ENCODE measurements at places on chromosomes 5 and 9.
A peak's percentile ranks its signal among the peaks of the same experiment; 100 is the strongest.

GRCh38 chr5:22986281-22986680 is 133.1 kb upstream of the CDH12 start:
- DNase-seq: no peak

- DNase-seq: no peak
These were observed 95.7 kb downstream of the HOMER1 start for GRCh38 chr5:79418276-79418675.

DNA sequence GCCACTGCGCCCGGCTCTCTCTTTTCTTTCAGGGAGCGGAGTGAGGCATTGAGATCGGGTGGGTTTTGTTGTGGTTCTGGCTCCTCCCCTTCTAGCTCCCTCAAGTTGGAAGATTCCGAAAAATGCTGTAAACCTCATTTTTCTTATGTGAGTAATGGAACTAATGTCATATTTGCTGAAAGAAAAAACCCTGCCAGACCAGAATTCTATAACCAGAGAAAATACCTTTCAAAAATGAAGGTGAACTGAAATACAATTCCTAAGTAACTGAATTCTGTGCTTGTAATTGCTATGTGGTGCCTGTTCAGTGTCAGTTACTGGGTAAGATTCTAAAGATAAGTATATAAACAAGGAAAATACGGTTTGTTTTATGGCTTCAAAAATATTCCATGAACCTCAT is 30.9 kb upstream of the CDK20 start:
- DNase-seq: no peak

DNA sequence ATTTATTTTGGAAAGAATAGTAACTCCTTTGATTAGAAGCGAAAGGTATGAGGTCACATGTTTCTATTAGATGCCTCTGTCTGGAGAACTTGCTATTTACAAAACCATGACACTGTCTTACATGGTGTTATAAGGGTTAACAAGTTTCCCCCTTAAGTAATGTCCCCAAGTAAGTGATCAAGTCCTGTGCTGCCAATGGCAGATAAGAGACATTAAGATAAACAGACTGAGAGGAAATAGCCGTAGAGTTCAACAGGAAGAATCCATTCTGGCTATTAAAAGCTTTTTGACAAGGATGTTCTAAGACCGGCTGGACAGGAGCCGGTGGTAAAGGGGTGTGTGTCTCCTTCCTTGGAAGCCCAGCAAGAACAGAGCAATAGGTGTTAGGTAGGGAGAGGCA is 257.5 kb downstream of the GADD45G start:
- no peak for DNase-seq

DNA sequence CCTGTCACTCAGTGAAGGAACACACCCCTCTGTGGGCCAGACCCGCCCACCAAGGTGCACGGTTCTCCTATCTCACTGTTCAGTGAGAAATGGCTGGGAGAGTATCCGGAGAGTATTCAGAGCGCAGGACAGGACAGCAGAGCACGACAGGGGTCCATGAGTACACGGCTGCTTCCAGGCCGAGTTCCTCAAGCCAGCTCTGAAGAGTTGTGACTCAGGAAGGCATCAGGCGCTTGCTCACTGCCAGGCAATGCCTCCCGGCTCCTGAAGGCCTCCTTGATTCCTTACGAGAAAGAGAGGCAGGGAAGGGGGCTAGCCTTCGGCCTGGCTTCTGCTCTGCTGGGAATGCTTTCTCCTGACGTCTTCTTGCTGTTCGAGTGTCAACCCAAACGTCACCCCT is 132.1 kb upstream of the PPP1R26 start:
- DNase-seq: no peak

GRCh38 chr5:93378073-93378472 is 202.9 kb downstream of the NR2F1-AS1 start:
- no peak for DNase-seq

GRCh38 chr9:91803151-91803940 is 146.7 kb downstream of the ROR2 start:
- DNase-seq: no peak

GRCh38 chr5:177601577-177602457 is 1.9 kb downstream of the B4GALT7 start:
- no peak for DNase-seq

DNA sequence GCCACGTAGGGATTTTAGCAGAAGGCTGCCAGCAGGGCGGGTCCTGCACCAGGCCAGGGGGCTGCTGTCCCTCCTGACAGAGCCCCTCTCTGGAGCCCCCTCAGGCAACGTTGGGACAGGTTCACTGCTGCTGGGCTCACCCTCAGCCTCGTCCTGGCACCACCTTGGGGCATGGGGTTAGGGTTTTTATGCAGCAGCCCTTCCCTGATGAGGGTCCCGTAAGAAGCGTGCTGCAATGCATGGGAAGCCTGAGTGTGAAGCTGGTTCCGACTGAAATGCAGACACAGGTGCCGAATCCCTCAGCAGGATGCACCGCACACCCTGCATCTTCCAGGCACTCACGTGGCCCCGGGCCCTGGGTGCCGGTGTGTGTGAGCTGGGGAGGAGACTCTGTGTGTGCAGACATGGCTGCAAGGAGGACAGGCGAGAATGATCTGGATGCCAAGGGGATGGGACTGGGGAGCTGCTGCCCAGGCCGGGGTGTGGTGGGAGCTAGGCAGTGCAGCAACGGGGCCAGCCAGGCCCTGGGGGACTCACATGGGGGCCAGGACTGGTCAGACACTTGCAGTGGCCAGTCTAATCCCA is 27.1 kb downstream of the ZDHHC11B start:
- DNase-seq: no peak

DNA sequence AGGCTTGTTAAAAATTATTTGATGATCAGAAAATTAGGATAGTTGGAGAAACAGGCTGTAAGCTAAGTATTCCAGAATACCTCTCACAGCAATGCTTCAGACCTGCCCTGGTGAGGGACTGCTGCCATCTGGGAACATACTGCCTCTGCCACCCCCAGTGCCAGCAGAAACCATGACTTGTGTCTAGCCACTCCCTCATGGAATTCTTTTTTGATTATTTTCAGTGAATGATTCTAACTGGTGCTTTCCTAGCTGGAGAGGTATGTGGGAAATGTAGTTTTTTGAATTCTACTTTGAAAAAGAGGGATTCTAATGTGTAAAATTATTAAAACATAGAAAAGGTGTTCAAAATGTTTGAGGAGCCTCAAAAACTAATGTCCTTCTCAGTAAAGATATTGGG is 126.3 kb downstream of the HMHB1 start:
- DNase-seq: no peak

DNA sequence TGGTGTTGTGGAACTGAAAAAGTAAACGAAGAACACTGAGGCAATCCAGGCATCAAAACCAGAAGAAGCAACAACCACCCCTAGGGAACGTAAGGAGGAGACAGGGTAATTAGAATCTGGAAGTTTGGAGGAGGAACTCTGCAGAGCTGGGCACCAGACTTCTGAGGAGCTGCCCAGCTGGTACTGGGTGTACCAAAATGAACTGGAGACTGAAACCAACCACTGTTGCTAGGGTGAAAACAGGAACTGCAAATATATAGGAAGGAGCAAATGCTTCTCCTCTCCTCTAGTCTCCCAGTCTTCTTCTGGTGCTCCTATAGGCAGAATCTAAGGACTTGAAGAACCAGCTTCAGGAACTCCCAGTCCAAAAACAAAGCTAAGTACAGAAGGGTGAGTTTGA is 189.8 kb downstream of the ELAVL2 start:
- no peak for DNase-seq

- no peak for DNase-seq
These were observed 221.3 kb upstream of the KLF9 start for GRCh38 chr9:70635790-70636189.

- no peak for DNase-seq
These were observed 107.8 kb downstream of the NR6A1 start for GRCh38 chr9:124663046-124663961.

DNA sequence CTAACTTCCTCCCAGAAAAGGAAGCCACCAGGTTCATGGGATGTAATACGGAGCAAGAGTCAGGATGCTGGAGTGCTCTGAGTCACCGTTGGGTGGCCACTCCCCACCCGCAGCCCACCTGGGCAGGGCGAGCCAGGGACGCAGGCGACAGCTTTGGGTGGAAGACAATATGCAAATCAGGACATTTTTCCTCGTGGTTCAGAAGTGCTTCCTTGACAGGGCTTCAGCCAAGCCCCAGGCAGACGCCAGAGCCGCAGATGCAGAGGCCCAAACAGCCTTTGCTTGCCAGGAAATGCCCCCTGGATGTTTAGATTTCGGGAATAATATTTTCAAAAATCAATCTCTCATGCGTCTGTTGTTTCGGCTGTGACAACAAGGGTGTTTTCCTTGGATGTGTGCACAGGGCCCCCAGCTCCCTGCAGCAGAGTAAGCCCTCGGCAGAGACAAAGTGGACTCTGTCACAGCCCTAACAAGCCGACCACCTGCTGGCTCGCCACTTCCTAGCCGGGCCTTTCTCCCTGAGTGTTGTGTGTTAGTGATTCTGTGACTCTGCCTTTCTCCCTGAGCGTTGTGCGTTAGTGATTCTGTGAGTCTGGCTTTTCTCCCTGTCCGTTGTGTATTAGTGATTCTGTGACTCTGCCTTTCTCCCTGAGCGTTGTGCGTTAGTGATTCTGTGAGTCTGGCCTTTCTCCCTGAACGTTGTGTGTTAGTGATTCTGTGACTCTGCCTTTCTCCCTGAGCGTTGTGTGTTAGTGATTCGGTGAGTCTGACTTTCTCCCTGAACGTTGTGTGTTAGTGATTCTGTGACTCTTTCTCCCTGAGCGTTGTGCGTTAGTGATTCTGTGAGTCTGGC is 11.8 kb upstream of the SLC9A3 start:
- DNase-seq: no peak

- DNase-seq: no peak
These were observed 36.7 kb downstream of the ARL15 start for GRCh38 chr5:54273715-54274114.

GRCh38 chr5:83354958-83355357 is 116.6 kb upstream of the VCAN start:
- DNase-seq: no peak

DNA sequence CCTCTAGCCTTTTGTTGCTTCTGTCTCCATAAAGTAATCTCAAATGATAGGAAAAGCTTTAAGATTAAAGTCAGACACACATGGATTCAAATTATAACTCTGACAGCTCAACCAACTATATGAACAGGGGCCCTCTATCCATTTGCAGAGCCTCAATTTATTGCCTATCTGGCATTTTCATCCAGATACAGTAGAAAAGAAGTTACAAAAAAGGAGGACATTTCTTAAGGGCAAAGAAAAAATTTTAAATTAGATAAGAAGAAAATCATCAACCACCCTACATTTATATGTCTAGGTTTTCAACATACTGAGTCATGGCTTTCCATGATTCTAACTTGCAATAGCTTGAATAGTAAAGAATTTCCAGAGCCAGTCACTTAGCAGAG is 567.2 kb downstream of the CAAP1 start:
- DNase-seq: no peak

DNA sequence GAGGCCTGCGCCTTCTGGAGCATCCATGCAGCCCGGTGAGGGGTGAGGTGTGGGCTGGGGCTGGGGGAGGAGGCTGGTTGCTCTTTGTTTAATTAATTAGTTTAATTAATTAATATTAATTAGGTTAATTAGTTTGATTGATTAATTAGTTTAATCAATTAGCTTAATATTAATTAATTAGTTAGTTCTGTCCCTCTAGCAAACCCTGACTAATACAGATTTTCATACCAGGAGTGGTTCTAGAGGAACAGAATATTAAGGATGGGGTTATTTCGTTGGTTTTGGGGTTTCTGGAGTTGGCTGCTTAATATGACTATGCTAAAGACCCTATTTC is 14.1 kb upstream of the BARX1 start:
- no peak for DNase-seq

- DNase-seq: no peak
These were observed 45.9 kb downstream of the PDE4D start for GRCh38 chr5:59847586-59847985.

- no peak for DNase-seq
These were observed 52.3 kb upstream of the MOCS2 start for GRCh38 chr5:53161876-53162275.

DNA sequence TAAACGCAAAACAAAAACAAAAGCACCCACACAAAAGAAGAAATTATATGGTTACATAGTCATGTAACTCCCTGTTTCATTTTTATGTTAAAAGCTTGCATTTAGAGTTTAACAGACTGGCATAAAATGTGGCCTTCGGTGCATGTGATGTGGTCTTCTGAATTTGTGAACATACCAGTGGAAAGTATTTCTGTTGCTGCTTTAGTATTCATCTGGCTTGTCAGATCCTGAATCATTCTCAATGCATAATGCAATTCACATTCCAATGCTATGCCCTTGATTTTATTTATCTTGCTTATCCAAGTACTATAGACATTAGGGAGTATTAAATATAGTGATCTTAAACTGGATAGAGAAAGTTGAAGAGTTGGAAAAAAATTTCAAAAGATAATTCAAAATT is 740.2 kb upstream of the ZNF608 start:
- no peak for DNase-seq

GRCh38 chr5:177005619-177006264 is 837 bp downstream of the UIMC1 start:
- peak; percentile 40 for DNase-seq

DNA sequence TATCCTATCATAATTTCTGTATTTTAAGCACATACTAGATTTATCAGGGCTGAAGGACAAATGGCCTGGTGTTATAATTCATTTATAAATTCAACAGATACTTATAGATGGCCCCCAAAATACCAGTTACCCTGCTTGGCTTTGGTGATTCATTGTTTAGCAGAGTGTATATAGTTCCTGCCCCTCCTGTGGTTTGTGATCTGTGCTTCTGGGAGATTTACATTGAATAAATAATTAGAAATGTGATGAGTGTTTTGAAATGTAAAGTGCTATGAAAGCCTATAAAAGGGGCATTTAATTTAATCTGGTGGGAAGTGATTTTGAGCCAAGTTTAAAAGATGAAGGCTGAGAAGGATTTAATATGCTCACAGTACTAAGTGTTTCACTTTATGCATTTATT is 36.7 kb upstream of the ZCCHC7 start:
- no peak for DNase-seq

GRCh38 chr5:56845277-56845676 is 29.9 kb downstream of the MAP3K1 start:
- DNase-seq: no peak

DNA sequence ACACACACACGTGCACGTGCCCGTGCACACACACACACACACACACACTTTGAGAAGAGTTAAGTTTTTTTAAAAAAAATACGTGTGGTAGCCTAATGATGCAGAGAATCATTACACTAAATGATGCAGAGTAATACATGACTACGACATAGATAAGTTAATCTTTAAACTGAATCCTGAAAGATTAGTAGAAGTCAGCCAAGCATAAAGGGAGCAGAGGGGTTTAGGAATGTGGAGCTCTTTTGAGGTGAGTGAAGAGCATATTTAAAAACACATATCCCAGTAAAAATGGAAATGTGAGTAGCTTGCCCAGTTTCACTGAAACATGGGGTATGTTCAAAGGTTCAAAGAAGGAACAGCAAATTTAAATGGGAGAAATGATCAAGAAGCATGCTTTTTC is 61.3 kb upstream of the TYRP1 start:
- DNase-seq: no peak
